ENCODE measurements at places on chromosomes 4 and X.

DNA sequence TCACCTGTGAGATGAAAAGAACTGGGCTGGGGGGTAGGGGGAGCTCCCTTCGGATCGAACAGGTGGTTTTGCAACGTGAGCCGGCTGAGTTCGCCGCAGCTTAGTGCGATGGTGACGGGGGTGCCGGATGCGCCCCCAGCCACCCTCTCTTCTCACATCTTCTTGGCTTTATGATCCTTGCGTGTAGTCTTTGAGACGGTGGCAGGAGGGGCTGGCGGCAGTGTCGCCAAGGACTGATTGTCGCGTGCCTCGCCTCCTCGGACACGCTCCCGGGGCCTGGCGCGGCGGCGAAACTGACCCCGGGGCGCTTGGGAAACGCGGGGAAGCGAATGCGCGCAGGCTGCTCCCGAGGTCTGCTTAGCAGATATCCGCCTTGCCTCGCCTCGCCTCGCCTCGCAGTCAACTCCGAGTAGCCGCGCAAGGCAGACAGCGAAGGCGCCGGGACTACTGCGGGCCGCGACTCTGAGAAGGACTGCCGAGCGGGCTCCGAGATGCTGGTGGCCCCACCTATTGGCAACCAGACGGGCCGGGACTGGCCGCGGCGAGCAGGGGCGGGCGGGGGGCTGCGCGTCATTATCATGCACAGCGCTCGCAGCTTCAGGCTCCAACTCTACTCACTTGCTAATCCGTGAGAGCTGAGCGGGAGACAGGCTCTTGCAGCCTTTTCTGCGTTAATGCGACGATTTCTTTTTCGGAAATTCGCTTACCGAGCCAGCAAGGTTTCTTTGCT, 1.5 kb downstream of the GRID2 start:
- no peak for DNase-seq

DNA sequence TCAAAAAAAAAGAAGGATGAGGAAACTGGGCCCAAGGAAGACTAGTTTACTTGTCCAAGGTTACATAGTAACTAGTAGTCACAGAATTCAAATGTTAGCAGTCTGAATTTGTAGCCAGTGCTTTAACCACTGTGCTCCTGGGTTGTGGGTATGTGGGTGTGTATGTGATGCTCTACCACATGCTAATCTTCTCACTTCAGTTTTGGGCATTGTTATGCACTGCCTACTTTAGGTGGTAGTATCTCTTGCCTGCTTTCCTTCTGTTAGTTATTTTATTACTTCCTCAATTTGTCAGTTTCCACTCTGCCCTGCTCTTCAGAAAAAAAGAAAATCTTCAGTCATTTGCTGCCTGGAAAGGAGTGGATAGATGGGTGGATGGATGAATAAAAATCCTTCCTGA, 219.2 kb downstream of the RPA4 start:
- DNase-seq: no peak

DNA sequence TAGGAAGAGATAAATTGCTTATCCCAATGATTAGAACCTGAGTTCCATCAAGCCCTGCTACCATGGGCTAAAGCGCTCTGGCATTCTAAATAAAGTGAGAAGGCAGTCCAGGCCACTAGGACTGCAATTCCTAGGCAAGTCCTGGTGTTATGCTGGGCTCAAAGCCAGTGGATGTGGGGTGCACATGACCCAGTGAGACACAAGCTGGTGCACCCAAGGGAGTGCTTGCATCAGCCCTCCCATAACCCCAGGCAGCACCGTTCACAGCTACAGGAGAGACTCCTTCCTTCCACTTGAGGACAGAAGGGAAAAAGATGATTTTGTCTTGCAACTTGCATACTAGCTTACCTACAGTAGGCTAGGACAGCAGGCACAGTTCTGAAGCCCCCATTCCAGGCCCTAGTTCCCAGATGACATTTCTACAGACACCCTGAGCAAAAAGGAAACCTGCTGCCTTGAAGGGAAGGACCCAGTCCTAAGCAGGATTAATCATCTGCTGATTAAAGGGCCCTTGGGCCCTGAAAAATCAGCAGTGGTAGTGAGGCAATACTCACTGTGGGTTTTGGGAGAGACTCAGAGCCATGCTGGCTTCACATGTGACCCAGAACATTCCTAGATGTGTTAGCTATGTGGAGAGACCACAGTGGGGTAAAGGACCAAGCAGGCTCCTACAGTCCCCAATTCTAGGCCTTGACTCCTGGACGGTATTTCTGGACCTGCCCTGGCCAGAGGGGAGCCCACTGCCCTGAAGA, 77.8 kb downstream of the KLHL13 start:
- no peak for DNase-seq

DNA sequence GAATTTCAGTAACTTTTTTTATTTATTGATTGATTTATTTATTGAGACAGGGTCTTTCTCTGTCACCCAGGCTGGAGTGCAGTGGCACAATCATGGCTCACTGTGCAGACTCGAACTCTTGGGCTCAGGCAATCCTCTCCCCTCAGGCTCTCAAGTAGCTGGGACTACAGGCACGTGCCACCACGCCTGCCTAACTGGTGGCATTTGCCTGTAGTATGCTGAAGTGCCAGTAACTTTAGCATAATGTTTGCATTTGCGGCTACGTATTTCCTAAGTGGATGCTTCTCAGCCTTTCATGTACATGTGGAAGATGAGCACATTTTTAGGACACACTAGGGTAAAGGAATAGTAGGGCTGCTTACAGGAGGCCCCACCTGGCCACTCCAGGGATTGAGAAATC, 45.3 kb upstream of the ATXN3L start:
- DNase-seq: no peak

DNA sequence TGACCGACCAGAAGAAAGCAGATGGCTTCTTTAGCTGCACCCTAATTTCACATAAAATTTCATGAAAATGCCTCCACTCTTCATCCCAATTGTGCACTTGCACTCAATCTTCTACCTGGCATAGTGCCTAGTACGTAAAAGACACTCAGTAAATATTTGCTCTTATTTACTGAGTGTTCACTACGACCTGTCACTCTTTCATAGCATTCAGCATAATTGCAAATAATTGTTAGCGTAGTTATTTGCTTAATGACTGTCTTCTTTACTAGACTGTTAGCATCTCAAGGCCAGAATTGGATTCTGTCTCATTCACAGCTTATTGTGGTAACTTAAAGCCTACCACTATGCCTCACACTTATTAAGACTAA, 130.2 kb downstream of the ENOX2 start:
- DNase-seq: no peak

GRCh38 chr4:132328761-132329160, 820.3 kb upstream of the PCDH10 start:
- DNase-seq: no peak

DNA sequence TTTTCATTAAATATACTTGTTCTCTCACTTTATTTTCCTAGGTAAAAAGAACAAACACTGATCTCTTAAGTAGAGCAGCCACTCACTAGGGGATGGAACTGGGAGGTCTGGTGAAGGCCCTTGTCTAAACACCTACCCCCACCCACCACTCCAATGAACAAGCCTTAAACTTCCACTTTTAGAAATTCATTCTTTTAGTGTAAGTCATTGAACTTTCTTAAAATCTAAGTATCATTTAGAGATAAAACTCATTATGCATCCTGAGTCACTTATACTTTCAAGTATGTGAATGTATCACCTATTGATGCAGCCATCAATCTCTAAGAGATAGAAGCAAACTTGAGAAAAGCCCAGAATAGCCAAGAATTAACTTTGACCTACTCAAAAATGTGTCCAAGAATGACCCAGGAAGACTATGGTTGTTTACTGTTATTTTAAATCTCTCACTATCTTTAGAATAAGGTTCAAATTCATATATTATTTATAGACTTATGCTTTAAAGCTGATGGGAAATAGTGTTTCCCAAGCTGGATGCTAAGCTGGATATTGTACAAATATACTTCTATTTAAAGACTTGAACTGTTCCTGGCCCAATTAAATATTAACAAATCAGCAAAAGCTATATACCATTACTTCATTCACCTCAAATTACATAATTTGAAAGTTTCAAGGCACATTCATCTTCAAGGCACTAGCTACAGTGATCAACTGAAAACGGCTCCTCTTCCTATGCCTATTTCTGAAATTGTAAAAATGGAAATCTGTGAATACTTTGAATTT, 49.5 kb downstream of the CAMK2D start:
- DNase-seq: no peak
